ENCODE measurements at places on chromosomes 13 and 19. TPM values are rescaled to one million over a fixed set of nuclear protein-coding genes. Genes with fewer than 3 reads are reported as not detected.

- DNase-seq = no peak
Observed at GRCh38 chr13:33696530-33696929, 121.4 kb upstream of the RFC3 start.

GRCh38 chr13:99237981-99238662 lies 20.1 kb downstream of the GPR18 start:
- DNase-seq = no peak

DNA sequence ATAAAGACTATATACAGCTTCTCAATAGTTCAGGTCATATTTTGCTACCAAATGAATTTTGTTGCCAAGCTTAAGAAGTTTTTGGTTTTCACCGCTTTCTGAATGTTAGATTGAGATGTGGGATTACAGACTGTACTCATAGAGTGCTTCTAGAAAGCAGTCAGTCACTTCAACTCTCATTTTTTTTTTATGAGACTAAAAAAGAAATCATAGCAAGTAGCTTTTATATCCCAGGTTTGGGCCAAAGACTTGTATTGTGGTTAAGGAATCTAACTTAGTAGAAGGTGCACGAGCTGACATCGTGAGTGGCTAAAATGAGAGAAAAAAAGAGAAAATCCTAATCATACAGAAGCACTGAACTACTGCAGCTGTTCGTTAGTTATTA lies 2.2 kb upstream of the USPL1 start:
- peak; percentile 43 for DNase-seq

- DNase-seq = peak; percentile 50
Observed at GRCh38 chr19:3175781-3176714, 2.5 kb upstream of the S1PR4 start.

SMIM44 gene
- polyA plus RNA-seq = not detected

KLF2 gene
- 84.1 TPM for polyA plus RNA-seq

ARRDC5 gene
- polyA plus RNA-seq = 0.16 TPM

TNNT1 gene
- polyA plus RNA-seq = 448 TPM

DNA sequence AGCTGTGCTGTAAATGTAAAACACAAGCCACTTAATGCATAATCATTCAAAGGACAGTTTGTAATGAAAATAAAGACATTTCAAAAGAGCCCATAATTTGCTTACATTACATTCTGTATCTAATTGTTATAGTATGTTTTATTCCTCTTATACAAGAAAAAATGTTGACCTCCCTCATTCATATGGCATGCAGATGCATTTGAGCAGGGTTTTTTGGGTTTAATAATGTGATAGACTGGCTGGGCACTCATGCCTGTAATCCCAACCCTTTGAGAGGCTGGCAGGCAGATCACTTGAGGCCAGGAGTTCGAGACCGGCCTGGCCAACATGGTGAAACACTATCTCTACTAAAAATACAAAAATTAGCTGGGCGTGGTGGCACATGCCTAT lies 11.6 kb upstream of the ARL11 start:
- no peak for DNase-seq

DNA sequence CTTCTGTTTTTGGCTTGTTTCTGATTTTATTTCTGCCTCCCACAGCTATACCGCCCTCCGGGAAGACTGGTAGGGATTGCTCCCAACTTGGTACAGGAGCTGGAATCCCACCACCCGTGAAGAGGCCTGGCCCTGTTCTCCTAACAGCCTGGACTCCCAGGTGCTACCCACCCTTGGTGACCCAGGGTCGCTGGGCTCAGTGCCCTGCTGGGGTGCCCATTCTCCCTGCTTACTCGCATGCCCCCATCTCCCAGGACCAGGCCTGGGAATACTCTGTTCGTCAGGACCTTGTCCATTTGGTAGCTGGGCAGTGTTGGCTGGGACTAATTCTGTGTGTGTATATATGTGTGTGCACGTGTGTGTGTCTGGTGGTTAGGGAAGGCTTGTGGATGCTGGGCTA lies 41.0 kb upstream of the TMTC4 start:
- no peak for DNase-seq

DNA sequence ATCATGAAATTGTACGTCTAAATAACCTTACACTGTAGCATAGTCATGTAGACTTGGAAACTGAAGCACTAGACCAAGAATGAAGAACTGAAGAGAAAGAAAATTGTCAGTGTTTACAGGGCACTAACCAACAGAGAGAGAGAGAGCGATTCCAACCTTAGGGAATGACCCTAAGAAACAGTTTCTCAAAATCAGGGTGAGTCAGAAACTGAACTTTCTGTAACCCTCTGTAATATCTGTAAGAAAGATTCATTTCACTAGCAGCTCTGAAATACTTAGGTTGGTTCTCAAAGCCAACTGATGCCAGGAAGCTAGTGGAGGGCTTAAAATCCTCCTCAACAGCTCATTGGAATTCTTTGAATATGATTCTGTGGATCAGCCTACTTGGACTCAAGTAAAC lies 936.9 kb downstream of the EFNB2 start:
- DNase-seq = no peak

- DNase-seq = peak; percentile 68
Observed at GRCh38 chr19:45526143-45526542, 18.9 kb downstream of the VASP start.

DNA sequence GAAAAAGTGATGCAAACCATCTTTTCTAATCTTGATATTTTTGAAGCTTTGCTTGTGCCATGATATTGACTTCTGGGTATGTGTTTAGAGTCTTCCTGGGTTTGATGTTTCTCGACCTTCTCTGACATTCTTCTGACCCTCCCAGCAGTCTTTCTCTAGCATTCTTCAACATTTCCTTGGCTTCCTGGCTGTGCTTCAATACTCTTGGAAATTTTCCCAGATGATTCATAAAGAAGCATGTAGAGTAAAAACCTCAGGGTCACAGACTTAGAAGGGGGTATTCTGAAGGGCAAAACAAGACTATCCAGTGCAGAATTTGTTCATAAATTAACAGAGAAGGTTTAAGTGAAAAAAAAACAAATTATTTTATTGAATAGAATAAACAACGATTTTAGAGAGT lies 946.3 kb upstream of the PCDH9 start:
- DNase-seq = peak; percentile 79

C1QTNF9 gene
- polyA plus RNA-seq = 6.8 TPM

DNA sequence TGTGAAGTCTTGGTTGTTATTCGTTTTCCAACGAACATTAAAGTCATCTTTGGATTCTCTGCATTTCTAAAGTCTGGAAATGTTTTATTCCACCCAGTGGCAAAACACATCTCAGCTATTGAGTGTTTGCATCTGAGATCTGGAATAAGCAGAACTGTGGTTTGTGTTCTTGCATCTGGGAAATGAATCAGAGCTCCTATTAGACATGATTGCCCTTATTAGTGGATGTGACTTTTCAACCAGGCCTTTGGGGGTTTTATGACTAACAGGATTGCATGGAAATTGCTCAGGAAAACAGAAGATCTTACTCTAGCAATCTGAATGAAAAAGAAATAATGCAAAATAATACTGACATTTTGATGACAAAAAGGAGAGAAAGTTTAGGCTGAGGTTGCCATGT lies 488.8 kb downstream of the IRS2 start:
- DNase-seq = peak; percentile 36

GRCh38 chr13:99686944-99687411 lies 185.7 kb downstream of the TM9SF2 start:
- DNase-seq = no peak

TSSK6 gene
- 0.54 TPM for polyA plus RNA-seq

DNA sequence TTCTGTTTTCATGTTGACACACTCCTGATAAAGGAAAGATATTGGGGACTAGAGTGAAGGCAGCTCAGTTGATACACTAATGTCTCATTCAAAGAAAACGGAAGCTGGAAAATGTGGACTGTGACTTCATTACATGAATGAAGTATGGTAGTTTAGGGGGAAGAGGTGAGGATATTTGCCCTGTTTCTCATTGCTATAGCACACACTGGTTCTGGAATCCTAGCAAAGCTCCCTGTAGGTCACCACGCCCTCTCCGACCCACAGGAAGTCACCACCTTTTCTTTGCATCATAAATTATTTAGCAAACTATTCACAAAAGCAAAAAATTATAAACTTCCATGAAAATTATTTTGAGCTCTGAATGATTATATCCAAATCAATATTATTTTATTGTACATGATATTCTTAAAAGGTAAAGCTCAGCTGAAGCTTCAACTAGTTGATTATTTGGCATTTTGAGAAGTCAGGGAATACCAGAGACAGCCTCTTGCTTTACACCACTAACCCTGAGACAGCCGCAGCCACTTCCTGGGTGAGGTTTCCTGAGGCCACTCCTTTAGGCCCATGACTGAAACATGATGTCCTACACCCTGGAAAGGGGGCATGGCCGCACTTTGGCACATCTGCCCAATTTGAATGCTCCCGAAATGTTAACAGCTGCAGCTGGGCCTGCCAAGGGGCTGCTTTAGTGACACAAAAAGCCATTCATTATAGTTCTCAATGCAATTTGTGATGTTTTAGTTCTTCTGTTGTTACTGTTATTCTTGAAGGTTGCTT lies 50.0 kb upstream of the WDFY2 start:
- peak; percentile 89 for DNase-seq

- peak; percentile 9 for DNase-seq
Observed at GRCh38 chr13:96862093-96862492, 132.2 kb downstream of the OXGR1 start.
